Fibroblast of lung (primary cell): ENCODE measurements at places on chromosomes 6 and 20.

GRCh38 chr6:30238178-30238795 lies 25.1 kb upstream of the TRIM26 start:
- peak; percentile 17 for DNase-seq

DNA sequence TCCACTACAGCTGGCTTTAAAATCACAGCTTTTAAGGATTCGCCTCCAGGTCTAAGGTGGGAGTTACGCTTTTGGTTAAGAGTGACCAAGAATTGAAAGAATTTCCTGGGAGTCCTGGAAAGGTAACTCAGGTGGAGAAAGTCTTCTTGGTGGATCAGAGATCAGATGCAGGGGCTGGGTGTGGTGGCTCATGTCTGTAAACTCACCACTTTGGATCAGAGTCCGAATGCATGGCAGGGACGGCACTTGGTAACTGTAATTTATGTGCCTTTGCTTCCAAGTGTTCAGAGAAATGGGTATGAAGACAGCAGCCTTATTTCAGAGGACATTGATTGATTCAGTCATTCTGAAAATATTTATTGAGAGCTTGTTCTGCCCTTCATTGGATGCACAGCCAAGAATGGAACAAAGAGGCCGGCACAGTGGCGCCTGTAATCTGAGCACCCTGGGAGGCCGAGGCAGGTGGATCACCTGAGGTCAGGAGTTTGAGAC lies 18.0 kb upstream of the JARID2 start:
- DNase-seq = no peak

DNA sequence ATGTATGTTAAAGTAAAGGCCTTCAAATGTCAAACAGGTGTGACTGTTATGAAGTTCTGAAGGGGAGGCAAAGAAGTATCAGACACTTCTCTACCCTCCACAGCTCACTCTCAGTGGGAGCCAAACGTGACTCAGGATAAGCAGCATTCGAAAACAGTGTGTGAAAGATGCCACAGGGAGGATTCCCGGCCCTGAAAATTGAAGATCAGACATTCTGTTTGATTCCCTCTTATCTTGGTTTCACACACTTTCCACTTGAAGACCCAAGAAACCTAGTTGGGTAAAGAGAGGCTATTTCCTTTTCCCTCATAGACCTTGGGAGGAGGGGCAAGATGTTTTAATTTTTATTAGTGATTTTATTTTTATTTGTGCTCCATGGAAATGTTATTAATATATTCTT lies 164.2 kb upstream of the SUPT3H start:
- DNase-seq = no peak

- no peak for DNase-seq
Measured at GRCh38 chr6:85644279-85644762, 1.6 kb upstream of the SYNCRIP start.

- DNase-seq = no peak
Measured at GRCh38 chr6:72271531-72271930, 350.3 kb upstream of the KCNQ5 start.

DNA sequence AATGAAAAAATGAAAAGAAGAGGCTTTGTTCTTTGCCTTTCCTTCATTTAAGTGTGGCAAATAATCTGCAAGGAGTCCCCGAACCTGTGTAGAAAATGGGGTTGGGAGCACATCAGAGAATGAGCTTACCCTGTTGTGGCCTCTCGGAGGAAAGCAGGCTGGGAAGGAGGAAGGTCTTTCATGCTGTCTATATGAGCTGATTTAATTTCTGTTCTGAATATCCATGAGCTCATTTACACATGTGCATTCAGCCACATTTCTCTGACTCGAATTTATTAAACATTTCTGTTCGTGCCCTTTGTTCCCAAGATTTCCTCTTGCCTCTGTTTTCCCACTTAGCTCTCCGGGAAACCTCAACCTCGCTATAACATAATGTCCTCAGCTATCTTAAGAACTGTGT lies 584.4 kb upstream of the CDH4 start:
- DNase-seq = no peak

DNA sequence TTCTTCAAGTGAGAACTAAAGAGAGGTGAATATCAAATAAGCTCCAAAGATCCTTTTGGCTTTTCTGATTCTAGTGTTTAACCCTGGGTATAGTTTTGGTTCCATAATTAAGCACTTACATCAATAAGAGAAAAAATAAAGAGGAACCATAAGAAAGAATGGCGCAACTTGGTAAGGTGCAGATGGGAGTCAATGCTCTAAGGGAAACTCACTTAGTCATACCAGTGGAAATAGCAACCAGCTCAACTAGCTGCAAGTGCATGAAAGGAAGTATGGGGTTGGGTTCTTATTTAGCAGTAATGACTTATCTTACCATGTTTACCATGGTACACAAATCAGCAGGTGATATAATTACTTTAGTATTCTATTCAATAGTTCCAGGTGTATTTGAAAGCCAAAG lies 296.5 kb upstream of the RUNX2 start:
- no peak for DNase-seq

DNA sequence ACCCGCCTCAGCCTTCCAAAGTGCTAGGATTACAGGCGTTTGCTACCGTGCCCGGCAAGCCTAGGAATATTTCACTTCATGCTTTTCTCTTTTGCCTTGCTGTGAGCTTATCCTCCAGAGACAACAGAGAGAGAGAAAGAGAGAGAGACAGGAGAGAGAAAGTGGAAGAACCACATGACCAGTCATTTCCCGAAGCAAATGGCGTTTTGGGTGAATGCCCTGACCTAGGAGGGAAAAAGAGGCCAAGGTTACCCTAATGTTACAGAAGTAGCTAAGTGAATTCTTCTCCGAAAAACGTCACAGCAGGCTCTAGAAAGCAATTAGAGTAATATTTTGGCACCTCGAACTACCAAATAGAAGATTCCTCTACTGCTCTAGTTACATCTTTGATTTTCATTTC lies 9.1 kb downstream of the SGK1 start:
- DNase-seq = no peak

DNA sequence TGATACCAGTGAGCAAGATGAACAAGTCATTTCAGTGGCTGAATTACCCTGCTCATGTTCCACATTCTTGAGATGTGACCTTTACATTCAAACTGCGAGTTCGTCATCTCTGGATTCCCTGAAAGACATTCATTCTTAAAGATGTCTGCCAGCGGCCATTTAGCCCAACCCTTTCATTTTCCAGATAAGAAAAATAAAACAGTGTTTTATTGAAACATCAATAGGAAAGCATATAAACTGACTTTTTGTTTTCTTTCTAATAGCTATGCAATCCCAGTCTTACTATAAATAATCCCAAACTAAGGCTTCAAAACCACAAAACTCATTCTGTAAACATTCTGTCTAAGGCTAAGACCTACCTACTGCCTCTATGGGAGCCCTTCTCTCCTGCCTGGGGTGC lies 134.0 kb downstream of the SAMD5 start:
- peak; percentile 84 for DNase-seq

DNA sequence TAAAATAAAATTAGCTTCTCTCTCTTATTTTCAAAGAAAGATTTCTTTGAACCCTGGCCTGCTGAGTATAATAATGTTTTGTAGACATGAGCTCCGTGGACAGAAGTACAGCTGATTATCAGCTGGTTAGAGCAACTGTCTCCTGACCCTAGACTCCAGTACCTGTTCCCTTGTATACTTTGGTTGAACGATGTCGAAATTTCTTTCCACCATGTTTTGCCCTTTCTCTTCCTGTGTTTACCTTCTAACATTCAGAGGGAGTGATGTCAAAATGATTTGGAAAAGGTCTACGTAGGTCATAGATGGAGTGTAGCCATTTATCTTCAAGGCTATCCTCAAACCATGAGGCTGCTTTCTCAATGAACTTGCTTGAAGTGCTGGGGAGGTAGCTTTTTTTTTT lies 16.8 kb upstream of the ADTRP start:
- no peak for DNase-seq

GRCh38 chr6:91710342-91710741 lies 1123.5 kb upstream of the MAP3K7 start:
- DNase-seq = no peak

DNA sequence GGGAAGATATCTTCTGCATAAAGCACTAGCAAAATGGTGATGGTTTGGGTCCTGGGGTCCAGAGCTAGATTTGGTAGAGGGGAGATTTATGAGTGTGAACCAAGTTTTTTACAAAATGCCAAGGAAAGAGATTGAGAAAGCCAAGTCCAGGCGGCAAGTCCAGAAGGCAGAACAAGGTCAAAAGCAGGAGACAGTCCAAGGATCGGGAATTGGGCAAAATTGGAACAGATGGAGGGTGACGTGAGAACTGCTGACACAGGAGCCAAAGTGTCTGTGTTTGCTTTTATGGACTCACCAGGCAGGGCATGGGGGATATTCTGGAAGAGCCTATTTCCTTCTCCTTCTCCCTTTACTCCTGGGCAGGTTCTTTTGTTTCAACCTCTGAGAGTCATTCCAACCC lies 4.1 kb downstream of the NHLRC1 start:
- DNase-seq = no peak

DNA sequence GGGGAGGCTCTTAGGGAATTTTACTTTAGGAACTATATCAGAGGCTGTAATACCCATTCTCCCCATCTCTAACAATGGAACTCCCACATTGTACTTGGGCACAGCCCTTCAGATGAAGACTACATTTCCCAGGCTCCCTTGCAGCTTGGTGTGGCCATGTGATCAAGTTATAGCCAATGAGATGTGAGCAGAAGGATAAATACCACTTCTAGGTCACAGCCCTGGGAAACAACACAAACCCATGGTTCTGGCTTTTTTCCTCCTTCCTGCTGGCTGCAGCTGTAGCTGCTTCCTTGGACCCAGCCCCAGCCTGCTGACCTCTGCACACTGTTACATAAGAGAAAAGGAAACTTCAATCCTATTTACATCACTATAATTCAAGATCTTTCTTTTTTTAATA lies 445.9 kb upstream of the JARID2 start:
- peak; percentile 92 for DNase-seq

GRCh38 chr20:47148059-47148458 lies 208.4 kb downstream of the ZMYND8 start:
- no peak for DNase-seq

- DNase-seq = peak; percentile 79
Measured at GRCh38 chr20:8209061-8209460, 77.0 kb downstream of the PLCB1 start.

- no peak for DNase-seq
Measured at GRCh38 chr20:21511850-21512633, 1.8 kb downstream of the NKX2-2 start.

DNA sequence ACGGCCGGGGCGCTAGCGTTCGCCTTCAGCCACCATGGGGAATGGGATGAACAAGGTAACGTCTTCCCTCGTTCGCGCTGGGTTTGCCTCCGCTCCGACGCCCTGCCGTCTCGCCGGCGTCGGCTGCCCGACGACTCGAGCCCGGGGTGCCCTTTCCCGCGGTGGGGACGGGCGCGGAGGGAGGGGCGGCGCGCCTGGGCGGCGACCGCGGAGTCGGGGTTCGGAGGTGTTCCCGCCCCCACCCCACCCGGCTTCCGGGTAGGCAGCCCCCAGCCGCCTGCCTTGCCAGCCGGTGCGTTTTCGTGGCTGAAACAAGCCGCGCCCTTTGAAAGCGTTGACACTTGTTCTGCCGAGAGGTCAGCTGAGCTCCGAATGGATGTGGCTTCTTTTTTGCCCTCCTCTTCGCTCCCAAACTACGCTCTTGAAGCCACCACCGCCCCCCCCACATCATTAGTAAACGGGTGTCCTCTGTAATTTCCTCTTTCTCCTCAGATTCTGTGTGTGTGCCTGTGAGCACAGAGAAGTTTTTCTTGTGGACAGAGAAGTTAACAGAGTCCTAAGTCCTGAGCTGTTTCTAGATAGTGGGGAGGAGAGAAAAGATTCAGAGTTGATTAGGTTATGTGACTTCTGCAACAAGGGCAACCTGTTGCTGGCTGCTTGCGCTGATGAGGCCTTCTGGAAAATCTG lies 362 bp downstream of the DUSP22 start:
- peak; percentile 38 for DNase-seq

DNA sequence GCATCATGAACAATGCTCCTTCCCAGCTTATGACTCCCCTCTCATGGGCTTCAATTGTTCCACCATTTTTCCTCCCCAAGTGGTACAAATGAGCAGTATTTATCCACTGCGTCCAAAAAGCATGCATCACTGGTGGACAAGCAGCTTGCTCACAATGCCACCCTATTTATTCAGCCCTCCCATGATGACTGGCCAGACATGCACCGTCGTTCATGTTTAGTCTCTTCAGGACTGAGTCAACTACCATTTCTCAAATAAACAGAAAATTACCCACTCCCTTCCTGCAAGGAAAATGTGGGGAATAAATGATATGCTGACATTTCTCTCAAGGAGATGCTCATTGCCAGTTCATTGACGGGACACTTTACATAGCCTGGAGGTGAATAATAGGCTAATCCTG lies 300.4 kb downstream of the C6orf118 start:
- peak; percentile 56 for DNase-seq

DNA sequence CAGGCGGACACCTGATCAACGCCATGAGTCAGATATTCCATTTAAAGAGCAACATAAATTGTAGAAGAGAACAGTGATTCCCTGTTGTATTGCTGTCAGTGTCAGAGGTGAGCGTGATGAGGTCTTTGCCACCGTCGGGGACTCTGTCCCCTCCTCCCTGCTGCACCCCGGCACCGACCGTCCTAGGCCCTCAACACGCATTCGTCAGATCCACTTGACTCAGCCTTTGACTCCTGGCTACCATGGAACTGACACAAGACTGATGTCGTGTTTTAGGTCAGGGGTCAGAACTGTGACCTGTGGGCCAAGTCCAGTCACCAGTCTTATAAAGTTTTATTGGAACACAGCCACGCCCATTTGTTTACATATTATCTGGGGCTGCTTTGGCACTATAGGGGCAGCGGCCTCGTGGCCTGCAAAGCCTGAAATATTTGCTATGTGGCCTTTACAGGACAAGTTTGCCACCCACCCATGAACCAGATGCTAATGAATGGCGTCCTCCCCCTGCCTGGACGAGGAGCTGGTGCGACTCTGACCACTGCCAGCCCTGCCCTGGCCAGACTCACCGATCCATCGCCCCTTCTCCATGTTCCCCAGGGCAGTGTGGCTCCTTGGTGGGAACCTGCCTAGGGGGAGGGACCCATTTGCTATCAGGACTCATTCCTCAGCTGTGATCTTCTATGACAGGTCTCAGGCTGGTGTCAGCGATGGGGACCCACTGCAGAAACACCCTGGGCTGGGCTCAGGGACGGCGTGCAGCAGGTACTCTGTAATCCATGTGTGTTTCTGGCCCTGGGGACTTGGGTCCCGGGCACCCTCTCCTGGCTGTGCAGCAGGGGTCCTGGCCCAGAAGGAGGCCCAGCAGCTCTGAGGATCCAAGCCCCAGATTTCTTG lies 37.5 kb upstream of the PHACTR3 start:
- no peak for DNase-seq

DNA sequence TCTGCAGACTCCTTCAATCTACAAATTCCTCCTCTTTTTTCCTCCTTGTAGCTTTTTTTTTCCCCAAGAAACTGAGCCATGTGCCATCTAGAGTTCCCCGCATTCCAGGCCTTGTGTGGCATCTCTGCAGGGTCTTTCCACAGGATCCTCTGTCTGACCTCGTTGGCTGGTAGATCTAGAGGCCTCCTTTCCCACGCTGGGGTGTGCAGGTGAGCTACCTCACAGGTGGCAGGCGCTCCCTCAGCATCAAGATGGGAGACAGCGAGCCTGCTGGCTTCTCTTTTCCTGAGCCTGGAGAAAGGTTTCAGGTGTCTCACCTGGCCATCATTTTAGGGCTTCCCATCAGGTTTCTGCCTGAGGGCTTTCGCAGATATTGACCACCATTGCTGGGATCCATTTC lies 9.6 kb upstream of the NELFCD start:
- DNase-seq = no peak
